ENCODE measurements at places on chromosomes 11 and 22.

DNA sequence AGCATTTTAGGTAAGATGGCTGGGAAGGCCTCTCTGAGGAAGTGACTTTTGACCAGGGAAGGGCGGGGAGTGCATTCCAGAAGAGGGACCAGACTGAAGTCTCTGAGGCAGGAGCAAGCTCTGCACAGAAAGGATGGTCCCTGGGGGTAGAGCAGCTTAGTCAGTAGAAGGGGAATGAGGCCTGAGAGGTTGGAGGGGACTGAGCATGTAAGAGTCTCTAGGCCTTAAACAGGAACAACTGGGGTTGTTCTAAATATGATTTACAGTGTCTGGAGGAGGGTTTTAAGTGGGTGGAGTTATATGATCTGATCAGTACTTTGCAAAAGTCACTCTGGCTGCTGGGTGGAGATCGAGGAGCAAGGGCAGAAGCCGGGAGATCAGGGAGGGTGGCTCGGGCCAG is 31.7 kb upstream of the TEF start:
- DNase-seq: no peak

GRCh38 chr11:2690596-2691354 is 9.0 kb downstream of the KCNQ1OT1 start:
- DNase-seq: no peak

DNA sequence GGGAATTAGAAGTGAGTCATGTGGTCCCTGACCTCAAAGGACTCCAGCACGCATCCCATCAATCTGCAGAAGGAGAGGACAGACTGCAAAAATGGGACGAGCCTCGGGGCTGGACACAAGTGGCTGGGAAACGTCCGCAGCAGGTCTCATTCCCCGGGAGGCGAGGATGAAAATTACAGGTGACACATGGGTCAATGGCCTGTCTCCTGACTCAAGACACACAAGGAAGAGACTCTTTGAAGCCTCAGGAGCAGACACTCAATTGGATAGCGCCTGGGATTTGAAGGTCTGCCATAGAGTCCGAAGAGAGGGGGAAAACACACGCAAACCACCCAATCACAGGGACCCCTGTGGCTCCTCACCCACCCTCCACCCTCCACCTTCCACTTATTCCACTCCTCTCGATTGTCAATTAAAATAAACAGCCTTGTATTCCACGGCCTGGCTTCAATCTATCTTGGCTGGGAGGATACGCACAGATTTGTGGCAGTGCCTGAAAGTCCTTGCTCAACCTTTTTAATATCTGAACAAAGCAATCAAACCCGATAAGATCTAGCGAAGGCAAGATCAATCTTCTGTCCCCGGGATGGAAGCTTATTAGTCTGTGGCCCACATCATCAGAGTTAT is 101.8 kb upstream of the CADM1 start:
- no peak for DNase-seq

- DNase-seq: no peak
Measured at GRCh38 chr11:28146123-28146751, 38.0 kb downstream of the METTL15 start.

- no peak for DNase-seq
Measured at GRCh38 chr11:35523331-35523768, 2.1 kb downstream of the PAMR1 start.

DNA sequence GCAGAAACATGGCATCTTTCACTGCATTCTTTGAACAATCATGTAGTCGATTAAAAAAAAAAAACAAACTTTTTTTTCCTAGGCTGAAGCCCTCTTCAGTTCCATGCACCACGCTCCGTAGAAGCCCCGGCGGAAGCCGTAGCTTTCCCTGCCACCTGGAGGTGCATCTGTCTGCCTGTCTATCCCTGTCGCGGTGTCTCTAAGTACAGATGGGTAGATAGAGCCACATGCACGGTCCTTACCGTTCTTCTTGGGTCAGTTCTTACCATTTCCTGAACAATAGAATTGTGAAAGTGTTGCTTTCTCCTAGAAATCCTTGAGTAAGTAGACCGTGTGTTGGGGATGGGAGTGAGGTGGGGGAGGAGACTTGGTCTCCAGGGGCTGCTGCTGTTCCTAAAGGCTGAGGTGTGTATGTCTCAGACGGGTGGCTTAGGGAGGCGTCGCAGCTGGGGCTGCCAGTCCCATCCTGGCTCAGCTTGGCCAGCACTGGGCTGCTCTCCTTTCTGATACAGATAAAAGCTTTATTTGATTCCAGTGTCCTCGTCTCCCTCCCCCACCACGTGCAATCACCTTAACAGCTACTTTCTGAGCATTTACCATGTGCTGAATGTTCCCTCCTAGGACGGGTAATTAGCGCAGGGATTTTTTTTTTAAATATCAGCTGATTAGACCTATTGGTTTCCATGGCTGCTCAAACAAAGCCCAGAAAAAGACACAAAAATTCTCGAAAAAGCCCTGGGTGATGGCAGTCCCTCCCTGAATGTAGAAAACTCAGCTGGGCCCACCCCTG is 46.8 kb downstream of the MACROD1 start:
- DNase-seq: no peak

- no peak for DNase-seq
Measured at GRCh38 chr22:20226077-20226716, 41.9 kb downstream of the RTN4R start.

- DNase-seq: no peak
Measured at GRCh38 chr11:129932381-129933067, 37.1 kb upstream of the NFRKB start.

DNA sequence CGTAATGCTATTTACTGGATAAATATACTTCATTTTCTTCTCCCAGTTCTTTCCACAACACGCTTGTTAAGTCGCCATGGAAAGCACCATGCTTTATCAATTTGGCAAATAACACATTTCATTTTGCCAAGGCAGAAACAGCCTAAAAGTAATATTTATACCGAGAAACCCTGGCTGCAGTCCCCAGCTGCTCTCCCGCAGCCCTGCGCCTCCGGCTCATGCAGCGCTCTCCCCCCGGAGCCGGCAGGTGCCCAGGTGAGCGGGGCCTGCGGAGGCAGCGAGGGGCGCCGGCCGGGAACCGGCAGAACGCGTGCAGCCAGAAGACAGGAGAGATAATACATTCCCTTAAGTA is 681 bp upstream of the ARHGEF12 start:
- no peak for DNase-seq

DNA sequence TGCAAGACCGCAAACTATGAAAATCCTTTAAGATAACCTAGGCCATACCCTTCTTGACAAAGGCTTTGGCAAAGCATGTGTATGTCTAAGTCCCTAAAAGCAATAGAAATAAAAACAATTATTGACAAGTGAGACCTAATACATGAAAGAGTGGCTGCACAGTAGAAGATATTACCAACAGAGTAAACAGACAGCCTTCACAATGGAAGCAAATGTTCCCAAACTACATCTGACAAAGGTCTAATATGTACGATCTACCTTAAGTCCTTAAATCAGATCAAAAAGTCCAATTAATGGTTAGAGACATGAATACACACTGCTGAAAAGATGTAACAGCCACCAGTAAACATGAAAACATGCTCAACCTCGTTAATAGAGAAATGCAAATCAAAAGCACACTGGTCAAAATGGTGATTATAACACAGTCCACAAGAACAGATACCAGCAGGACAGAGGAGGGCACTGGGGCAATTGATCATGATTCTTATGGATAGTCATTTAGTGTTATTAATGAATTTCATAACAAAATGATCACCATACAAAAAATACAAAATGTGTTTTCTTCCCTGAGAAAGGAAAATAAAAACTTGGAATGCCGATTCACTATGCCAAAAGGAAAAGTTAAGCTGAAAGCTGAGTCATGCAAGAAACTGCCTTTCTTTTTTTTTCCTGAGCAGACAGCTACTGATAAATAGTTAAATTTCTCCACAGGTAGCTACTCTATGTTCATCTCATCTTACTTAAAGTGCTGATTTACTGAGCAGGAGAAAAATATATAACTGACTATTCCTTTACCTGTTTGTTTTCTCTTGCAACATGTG is 102.6 kb upstream of the VPREB1 start:
- no peak for DNase-seq

DNA sequence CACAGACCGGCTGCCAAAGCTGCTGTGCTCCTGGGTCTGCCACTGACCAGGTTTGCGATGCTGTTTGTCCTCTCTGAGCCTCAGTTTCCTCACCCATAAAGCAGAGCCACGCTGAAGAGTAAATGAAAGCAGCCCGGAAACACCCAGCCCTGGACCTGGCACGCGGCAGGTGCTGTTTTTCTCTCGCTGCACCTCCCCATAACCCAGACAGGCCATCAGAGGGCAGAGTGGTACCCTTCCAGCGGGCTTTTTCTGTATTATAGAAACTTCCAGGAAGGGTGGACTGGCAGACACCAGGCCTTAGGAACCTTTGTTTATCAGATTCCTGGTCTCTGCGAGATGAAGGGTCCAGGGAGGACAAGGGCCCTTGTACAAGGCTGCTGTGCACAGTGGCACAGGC is 17.9 kb upstream of the FGF19 start:
- DNase-seq: no peak

- no peak for DNase-seq
Measured at GRCh38 chr22:30191040-30191701, 55.4 kb downstream of the LIF start.

GRCh38 chr11:119920666-119921387 is 191.8 kb upstream of the NECTIN1 start:
- no peak for DNase-seq

GRCh38 chr11:121944556-121945230 is 171.3 kb downstream of the BLID start:
- no peak for DNase-seq

DNA sequence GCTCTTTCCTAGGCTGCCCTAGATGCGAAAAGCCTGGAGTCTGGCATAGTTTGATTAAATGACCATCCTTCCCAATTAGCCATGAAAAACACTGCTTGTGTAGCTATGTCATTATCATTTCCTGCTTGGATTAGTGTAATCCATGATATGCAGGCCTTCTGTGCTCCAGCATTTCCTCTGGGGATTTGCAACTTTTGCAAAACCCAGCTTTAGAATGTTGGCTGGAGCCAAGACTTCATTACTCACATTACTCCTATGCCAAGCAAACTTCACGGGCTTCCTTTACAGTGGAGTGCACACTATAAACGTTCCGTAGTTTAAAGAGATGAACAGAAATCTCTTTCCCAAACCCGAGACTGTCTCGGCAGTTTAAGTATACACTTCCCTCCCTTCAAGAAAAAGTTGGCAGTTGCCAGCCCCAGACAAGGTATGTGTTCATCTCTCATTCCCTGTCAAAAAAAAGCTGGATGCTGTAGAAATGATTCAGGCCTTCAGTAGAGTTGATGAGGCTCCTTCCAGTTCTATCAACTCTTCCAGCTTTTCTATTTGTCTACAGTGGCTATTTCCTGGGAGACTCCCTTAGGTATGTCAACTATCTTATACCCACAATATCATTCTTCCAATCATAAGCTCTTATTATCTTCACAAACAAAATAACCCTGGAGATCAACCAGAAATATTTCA is 180.0 kb downstream of the MAML2 start:
- DNase-seq: no peak

DNA sequence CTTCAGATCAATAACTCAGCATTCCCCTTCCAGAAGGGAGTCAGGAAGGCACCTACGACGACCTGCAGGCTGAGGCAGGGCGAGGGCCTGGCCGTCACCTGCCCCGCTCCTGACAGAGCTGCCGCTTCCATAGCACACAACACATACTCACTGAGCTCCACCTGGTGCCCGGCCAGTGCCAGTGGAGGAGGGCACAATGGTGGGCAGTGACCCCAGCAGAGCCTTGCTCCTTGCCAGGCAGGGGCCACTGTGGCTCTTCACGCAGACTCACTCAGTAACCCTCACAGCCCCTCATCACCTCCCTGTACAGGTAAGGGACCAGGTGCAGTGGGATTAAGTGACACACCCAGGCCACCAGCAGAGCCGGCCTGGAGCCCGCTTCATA is 24.6 kb downstream of the LRFN4 start:
- no peak for DNase-seq

- DNase-seq: no peak
Measured at GRCh38 chr22:29831958-29832357, 6.1 kb downstream of the ASCC2 start.

DNA sequence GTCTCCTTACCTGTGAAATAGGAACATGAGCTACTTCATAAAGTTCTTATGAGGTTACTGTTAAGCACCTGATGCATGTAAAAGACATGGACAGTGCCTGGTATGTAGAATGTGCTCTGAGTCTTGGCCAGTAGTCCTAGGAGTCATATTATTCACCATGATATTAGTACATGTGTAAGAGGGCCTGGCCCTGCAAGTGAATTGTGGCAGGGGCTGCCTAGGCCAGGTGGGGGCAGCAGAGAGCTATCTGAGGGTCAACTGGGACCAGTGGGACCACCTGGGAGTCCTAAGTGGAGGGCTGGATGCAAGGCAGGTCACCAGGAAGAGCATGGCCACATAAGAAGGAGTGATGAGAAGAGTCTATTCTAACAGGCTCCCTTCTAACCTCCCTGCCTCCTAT is 529.5 kb downstream of the SOX6 start:
- no peak for DNase-seq

GRCh38 chr11:92830377-92831155 is 138.9 kb upstream of the MTNR1B start:
- no peak for DNase-seq

- peak; percentile 74 for DNase-seq
Measured at GRCh38 chr11:3808861-3809623, 682 bp downstream of the PGAP2 start.

GRCh38 chr22:34847072-34847471 is 218.9 kb upstream of the ISX start:
- no peak for DNase-seq

GRCh38 chr22:30810105-30810504 is 115.4 kb downstream of the OSBP2 start:
- DNase-seq: no peak

- DNase-seq: no peak
Measured at GRCh38 chr11:86473991-86474833, 99.5 kb downstream of the CCDC81 start.

- DNase-seq: peak; percentile 52
Measured at GRCh38 chr22:24758164-24758799, 16.2 kb downstream of the PIWIL3 start.

GRCh38 chr11:69195824-69196782 is 40.4 kb downstream of the SMIM38 start:
- DNase-seq: no peak
